AG04449 (cell line): ENCODE measurements at places on chromosomes 12 and 14.

- no peak for DNase-seq
Observed at GRCh38 chr12:124338448-124338847, 43.6 kb downstream of the RFLNA start.

- DNase-seq: no peak
Observed at GRCh38 chr12:5944688-5945070, 380 bp downstream of the ANO2 start.

GRCh38 chr12:112252184-112252583 is 126.8 kb downstream of the TRAFD1 start:
- no peak for DNase-seq

DNA sequence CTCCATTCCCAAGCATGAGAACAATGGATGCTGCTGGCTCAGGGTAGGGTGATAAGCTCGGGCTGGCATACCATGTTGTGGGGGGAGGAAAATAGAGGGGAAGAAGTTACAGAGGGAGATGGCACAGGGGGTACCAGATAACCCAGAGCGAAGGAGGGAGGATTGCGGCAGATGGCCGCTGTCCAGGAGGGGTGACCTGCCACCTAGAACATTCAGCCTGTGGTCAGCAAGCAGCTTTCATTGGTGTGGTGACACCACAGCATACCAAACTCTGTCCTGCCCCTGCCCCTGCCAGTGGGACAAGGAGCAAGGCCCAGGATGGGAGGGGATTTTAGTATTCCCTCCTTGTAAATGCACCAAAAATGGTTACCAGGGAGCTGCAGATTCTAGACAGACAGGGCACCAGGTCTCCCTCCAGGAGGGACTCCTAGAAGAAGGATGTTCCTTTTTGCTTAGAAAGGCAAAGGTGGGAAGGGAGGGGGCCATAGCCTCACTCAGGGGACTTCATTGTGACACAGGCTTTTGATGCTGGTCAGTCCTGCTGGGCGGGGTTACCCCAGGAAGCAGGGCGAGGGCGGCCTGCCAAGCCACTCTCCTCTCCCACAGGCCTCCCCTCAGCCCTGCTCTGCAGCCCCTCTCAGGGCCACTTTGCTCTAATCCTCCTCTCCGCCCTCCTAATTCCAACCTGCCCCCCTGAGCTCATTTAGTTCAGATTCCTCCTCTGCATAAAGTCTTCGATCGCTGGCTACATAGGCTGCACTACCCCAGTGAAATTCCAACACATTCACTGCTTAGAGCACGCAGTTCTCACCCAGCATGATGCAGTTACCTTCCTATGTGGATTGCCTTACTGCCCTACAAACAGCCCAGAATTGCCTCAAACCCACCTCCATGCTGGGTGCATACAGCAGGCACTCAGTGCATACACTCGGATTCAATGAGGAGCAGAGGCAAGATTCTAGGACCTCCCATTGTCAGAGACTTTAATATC is 36.0 kb upstream of the PLEKHG6 start:
- no peak for DNase-seq

DNA sequence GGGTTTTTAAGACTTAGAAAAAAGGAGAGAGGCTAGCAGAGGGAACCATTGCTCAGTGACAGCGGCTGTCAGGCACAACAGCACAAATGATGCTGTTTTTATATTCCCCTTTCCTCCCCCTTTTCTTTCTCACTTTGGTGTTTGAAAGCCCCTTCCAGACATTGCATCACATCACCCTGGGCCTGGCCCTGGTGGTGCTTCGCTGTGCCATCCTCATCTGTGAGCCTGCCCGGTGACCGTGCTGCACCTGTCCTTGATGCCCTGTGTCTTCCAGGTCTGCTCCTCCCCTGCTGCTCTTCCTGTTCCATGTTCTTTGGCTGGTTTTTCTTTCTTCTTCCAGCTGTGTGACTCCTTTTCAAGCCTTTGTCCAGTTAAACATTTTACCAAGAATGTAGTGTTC is 24.8 kb downstream of the KLC1 start:
- no peak for DNase-seq

DNA sequence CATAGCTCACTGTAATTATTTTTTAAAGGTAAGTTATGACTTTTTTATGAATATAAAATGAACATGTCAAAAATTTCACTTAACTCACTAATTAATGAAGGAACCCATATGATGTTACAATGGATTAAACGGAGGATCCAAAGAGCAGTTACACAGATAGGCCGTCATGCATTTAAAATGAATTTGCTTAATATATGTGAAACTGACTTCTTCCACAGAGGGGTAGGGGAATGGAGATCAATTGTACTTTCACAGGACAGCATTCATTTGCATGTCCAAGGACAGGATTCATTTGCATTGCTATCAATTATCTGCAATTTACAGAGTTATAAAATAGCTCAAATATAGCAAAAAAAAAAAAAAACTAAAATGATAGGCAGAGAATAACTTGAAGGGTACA is 6.6 kb upstream of the CRY1 start:
- DNase-seq: no peak

DNA sequence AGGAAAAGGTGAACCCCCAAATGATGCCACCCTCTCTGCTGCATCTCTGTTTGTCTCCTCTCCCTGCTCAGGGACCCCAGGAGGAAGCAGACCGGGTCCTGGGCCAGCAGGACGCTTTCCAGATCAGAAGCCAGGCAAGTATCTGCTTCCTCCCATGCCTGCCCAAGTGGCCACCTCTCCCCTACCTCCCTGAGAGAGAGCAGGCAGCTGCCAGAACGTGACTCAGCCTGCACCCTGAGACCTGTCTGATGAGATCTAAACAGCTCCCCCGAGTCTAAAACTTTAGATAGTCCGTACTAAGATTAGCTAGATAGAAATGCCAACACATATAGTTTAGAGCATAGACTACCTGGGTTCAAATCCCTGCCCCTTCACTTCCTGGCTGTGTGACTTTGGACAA is 31.2 kb upstream of the OAS1 start:
- DNase-seq: no peak

- DNase-seq: no peak
Observed at GRCh38 chr12:130504110-130504839, 166.6 kb downstream of the PIWIL1 start.

DNA sequence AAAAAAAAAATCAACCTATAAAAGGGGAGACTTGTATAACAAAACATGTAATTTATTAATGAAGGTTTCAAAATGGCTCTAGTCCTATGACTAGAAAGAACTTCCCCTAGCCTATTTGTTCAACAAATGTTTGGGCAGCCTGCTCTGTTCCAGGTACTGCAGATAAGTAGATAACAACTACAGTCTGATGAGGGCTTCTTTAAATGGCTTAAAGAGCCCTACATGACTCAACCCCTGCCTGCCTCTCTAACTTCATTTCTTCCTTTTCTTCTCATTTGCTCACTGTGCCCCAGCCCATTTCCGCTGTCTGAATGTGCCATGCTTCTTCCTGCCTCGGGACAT is 21.5 kb downstream of the ALDH6A1 start:
- no peak for DNase-seq

DNA sequence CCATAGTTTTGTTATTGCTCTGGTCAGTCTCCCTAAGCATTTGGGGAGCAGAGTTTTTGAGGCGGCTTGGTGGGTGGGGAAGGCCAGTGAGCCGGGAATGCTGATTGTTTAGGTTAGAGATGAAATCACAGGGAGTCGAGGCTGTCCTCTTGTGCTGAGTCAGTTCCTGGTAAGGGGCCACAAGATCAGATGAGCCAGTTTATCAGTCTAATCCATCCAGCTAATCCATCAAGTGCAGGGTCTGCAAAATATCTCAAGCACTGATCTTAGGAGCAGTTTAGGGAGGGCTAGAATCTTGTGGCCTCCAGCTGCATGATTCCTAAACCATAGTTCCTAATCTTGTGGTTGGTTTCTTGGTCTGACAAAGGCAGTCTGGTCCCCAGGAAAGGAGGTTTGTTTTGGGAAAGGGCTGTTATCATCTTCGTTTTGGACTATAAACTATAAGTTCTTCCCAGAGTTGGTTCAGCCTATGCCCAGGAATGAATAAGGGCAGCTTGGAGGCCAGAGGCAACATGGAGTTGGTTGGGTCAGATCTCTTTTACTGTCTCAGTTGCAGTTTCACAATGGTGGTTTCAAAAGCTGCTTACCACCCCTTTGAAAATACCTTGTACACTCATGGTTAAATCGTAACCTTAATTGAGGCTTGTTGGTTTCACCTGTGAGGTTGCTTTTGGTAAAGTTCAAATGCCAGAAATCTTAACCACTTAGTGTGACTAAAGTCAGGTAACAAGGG is 33.6 kb upstream of the HIGD1C start:
- DNase-seq: no peak

DNA sequence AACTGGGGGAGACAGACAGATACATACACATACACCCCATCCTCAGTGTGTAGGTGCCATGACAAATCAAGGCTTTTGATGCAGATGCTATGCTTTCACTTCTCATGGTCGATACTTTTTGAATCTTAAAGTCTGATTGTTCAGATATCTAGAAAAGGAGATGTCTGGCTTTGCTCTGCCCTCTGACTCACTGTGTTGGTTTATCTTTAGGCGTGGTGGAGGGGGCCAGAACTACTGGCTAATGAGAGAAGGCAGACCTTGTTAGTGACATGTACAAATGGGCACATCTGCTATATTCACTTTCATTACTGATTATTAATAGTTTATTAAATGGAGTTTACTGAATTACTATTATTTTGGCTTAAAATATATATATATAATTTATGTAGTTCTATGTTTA is 444.3 kb upstream of the RGS6 start:
- no peak for DNase-seq

GRCh38 chr12:112480931-112481330 is 62.2 kb downstream of the PTPN11 start:
- no peak for DNase-seq

DNA sequence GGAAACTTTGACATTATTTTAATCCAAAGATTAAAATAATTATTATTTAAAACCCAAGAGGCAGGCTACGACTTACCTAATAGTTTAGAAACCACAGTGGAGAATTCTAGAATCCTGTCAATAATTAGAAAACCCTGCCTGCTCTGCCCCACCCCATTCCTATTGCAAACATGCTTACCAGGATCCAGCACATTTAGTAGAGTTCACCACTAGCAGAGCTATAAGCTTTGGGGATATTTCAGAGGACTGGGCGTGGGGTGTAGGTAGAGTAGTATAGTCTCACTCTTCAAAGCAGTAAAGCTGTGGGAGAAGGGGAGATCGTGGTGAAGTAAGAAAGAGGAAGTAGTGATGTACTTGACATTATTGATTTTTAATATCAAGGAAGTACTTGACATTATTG is 100.3 kb downstream of the FIGNL2 start:
- DNase-seq: no peak

- no peak for DNase-seq
Observed at GRCh38 chr14:90153429-90153828, 91.6 kb downstream of the KCNK13 start.

GRCh38 chr12:67873355-67873754 is 115.9 kb upstream of the IFNG-AS1 start:
- no peak for DNase-seq

- DNase-seq: peak; percentile 85
Observed at GRCh38 chr12:96237465-96238077, 43.4 kb downstream of the ELK3 start.

DNA sequence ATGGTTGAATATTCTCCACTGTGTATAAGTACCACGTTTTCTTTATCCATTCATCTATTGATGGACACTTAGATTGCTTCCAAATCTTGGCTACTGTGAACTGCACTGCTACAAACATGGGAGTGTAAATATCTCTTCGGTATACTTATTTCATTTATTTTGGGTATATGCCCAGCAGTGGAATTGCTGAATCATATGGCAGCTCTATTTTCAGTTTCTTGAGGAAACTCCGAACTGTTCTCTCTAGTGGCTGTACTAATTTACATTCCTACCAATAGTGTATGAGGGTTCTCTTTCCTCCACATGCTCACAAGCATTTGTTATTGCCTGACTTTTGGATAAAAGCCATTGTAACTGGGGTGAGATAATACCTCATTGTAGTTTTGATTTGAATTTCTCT is 623.1 kb upstream of the LRFN5 start:
- no peak for DNase-seq

- DNase-seq: no peak
Observed at GRCh38 chr12:109475993-109476806, 900 bp downstream of the KCTD10 start.

GRCh38 chr14:98937712-98938505 is 334.1 kb downstream of the BCL11B start:
- no peak for DNase-seq

DNA sequence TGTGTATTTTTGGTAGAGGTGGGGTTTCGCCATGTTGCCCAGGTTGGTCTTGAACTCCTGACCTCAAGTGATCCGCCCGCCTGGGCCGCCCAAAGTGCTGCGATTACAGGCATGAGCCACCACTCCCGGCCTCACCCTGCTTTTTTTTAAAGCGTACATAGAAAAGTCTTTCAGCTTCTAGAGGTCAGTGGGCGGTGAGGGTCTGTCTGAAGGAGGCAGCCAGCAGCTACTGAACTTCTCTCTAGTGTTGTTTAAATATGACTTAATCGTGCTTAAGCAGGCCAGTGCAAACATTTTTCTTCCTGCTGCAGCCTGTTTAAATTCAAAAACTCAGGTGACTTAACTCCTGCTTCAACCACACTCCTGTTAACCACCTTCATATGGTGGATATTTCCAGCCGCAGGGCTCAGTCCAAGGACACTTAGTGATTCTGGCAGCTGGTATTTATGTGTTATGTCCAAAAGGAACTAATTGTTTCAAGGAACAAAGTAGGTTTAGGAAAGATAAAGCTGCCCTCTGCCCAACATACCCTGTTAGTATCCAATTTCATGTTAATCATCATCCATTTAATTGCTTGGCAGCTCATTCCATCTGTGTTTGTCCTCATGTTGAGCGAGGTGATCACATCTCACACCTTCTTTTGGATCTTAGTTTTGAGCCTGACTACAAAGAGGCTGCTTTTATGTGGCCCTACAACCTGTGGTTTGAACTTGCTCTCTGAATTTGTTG is 2.0 kb downstream of the PRKAB1 start:
- no peak for DNase-seq

- DNase-seq: no peak
Observed at GRCh38 chr12:28457785-28458184, 267.5 kb downstream of the CCDC91 start.

DNA sequence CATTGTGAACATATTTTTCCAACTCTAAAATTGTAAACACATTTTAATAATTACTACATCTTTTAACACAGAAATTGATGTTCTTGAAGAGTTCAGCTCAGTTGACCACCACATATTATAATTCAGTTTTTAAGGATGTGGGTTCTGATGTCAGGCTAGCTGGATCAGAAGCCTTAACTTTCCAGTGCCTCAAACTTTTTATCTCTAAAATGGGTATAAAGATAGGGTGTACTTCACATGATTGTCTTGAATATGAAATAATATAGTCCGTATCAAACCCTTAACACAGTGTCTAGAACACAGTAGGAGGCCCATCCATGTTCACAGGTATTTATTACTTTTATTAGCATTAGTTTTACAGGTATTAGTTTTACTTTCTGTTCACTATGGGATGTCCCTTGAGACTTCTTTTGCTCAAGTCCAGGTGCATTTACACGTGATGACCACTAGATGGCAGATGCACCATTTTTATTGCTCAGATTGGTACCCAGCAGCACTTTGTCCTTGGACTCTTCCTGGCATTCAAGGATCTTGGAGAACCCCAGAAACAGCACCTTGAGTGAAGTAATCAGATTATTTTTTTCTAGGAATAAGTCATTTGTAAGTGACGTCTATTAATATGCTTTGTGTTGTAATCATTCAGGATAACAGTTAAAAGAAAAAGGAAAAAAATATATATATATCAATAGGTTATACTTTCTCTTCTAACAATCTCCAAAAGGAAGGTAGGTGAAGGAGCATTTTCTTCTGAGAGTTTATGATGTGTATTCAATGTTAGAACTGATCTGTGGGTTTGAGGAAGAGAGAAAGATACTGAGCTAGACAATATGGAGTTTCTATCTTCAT is 580.2 kb downstream of the ETNK1 start:
- peak; percentile 2 for DNase-seq

- DNase-seq: no peak
Observed at GRCh38 chr14:47012533-47013280, 361.1 kb upstream of the RPL10L start.
